GM12892 (cell line): ENCODE measurements at places on chromosomes 11 and 22.

DNA sequence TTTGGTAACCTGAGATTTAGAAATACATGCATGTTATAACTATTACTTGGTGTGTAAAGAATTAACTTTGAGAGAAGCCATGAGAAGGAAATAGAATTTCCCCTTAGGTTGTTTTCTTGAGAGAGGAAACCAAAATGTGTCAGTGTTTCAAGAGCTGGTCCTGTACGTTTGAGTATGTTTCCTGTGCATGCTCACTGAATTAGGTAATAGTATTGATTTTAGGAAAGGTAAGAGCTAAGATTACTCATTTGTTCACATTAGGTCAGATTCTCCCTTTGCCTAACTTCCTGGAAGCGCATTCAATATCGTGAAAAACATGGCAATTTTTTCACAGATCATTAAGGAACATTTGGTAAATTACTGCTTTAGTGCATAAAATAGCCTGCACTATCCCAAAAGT lies 49.3 kb upstream of the RDX start:
- DNase-seq, result no peak

DNA sequence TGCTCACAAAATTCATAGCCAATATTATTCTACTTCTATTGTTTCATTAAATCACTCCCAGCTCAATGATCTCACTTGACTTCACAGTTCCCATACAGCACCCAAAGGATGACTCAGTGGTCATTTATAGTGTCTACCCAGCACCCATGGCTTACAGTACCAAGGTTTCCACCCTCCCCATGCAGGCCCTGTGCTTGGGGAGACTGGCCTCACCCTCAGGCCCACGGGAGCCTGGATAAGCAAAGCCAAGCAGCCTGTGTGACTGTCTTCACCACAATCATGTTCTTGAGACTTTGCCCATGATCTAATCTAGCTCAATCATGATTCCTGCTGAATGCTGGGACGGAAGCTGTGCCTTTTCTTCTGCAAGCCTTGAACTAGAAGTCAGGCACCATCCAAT lies 97.6 kb downstream of the SLC36A4 start:
- no peak for DNase-seq

DNA sequence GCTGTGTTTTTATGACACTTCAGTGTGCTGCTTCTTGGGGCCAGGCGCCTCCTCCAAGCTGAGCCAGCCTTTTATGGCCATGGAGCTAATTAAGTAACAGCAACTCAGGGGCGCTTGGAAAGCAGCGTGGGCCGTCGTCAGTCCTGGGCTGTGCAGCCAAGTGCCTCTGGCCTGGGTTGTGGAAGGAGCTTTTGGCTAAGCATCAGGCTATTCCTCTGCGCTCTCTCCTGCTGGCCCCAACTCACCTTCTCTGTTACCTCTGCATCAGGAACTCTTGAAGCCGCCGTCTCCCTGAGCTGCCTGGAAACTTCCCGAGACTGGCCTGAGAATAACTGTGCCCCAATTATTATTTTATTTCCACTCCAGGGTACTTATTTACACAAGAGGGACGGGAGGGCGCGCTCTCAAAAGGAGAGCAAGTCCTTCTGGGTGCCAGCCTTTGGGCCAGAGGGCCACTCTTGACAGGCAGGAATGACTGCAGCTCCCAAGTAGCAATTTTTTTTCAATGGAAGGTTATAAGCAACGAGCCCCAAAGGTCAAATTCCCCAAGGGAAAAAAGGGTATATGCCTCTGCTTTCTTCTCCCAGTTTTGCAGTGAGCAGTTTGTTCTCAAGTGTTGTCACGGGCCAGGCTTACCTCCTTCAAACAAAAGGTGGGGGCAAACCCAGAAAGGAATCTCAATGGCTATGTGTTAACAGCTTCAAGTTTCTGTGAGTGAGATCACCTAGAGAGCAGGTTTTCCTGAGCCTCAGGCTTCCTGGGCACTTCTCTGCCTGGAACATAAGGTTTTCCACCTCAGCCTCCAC lies 38.5 kb upstream of the NAV2 start:
- DNase-seq, result no peak

GRCh38 chr11:69655479-69656428 lies 14.8 kb downstream of the CCND1 start:
- DNase-seq, result no peak

DNA sequence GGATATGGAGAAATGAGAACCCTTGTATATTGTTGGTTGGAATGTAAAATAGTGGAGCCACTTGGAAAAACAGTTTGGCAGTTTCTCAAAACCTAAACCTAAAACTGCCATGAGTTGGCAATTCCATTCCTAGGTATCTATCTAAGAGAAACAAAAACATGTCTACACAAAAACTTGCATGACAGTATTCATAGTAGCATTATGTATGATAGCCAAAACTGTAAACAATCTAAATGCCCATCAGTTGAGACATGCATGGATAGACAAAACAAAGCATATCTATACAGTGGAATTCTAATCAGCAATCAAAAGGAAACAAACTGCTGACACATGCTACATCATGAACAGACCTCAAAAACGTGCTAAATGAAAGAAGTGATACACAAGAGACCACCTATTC lies 34.9 kb downstream of the TRAF6 start:
- no peak for DNase-seq

GRCh38 chr22:26043031-26043430 lies 126.2 kb upstream of the SEZ6L start:
- DNase-seq, result no peak

- DNase-seq, result no peak
Observed at GRCh38 chr11:124788521-124788920, 11.7 kb downstream of the MSANTD2 start.

DNA sequence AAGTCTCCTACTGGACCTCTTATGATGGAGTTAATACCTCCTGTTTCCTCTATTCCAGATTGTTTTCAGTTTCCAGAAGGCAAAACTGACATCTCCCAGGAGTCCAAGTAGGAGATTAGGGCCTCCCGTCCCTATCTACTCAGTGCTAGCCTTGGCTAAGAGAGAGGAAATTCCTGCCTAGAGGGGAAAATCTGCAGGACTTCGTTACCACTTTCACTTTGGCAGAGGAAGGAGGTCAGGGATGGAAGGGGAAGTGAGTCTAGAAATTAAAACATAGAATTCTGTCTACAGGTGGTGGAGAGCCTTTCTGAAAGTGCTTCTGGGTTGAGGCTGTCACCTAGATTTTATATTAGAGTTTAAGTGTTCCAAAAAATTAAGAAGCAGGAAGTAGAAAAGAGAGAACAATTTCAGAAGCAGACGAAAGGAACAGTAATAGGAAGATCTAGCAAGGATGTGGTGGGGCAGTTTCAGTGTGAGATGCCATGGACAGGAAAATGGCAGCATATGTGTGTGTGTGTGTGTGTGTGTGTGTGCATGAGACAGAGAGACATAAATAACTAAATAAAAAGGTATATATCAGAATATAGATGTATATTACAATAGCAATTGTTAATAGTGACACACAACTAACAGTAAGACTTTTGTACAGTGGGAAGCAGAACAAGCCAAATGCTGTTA lies 2.4 kb upstream of the TRIM68 start:
- DNase-seq, result no peak

- DNase-seq, result no peak
Observed at GRCh38 chr11:57413681-57414080, 13.2 kb downstream of the SLC43A3 start.

- DNase-seq, result no peak
Observed at GRCh38 chr22:25122136-25122764, 77.4 kb upstream of the CRYBB3 start.

- DNase-seq, result no peak
Observed at GRCh38 chr11:19821412-19821875, 108.8 kb downstream of the NAV2 start.

GRCh38 chr22:50604256-50605001 lies 3.8 kb downstream of the MAPK8IP2 start:
- DNase-seq, result no peak

- no peak for DNase-seq
Observed at GRCh38 chr11:81963018-81963417, 770.6 kb downstream of the FAM181B start.

DNA sequence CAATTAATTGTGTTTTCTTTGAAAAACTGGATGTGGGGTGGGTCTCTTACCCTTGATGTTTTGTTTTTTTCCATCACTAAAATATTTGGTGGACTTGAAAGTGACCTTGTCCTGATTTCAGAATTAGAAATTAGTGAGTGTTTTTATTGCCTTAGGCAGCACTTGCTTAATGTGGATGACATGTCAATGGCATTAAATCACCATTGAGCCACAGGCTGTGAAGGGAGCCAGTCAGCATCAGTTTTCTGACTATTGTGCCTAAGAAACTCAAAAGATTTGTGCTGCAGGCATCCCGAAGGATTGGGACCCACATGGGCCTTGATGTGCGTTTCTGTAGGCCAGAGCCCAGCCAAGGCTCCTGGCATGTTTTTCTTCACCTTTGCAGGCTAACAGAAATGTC lies 53.8 kb downstream of the SWAP70 start:
- no peak for DNase-seq

DNA sequence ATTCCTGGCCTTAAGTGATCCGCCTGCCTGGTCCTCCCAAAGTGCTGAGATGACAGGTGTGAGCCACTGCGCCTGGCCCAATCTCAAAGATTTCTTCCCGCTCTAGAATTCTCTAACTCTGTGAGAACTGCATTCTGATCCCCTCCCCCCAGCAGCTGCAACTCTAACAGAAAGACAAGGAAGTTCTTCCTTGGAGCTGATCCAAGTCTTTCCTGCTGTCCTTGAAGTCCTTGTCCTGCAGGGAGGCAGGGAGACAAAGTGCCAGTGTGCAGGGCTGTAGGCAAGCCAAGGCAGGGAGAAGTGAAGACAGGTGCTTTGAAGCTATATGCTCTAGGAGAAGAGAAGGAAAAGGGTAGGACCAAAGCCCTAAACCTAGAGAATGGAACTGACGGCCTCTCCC lies 9.5 kb upstream of the GGA1 start:
- DNase-seq, result no peak

GRCh38 chr22:19663821-19664355 lies 50.4 kb upstream of the SEPTIN5 start:
- DNase-seq, result no peak

GRCh38 chr11:122578171-122578825 lies 77.2 kb upstream of the UBASH3B start:
- no peak for DNase-seq

DNA sequence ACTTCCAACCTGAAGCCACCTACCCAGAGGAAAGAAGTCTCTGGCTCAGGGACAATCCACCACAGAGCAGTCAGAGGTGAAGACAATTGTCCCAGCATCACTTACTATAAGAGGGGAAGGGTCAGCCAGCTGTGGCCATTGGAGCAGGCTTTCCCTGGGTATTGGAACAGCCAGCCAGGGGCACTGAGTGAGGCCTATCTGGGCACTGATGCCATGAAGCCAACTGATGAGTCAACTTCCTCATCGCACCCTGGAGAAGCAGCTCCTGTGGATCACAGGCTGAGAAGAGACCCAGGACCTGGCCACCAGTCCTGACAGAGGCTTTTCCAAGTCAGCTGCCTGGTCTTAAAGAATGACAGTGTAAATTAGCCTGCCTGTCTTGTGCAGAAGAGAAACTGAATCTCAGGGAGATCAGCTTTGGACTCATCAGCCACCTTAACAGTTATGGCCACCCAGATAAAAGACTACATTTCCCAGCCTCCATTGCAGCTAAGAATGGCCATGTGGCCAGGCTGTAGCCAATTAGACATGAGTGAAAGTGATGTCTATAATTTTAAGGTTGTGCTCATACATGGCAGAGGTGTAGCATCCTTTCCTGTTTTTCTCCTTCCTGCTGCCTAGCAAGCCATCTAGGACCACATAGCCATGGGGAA lies 19.0 kb downstream of the CHST1 start:
- DNase-seq, result no peak

DNA sequence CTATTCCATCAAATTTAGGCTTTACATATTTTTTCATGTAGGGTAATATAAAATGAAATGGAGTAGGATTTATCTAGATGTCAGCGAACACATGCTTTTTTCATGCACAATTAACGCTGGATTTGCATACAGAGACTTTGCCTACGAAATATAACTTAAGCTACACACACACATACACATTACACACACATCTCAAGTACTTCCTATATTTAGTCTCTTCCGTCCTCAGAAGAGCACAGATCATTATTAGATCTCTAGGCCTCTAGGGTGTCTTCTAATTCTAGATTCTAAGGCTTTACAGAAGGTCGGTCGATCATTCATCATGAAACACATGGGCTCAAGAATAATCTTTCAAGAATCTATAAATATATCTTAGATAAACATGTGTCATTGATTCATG lies 3.8 kb upstream of the MS4A13 start:
- no peak for DNase-seq

GRCh38 chr22:20624161-20624616 lies 116.8 kb downstream of the MED15 start:
- DNase-seq, result no peak

DNA sequence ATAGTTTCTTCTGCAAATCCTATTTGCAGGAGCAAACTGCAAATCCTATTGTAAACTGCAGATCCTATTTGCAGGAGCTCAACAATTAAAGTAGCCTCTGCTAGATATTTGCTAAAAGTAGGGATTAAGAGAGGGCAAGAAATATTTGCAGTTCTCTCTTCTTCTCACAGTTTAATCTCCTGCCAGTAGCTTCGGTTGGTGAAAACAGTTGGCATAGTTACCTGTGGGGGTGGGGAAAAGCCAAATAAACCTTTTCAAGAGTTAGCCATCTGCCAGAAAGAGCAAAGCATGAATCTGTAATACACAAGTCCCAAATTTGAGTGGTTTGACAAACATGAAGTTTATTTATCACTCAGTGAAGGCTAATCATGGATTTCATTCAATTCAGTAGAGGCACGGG lies 942.5 kb downstream of the JRKL start:
- no peak for DNase-seq

GRCh38 chr11:127376301-127376700 lies 375.7 kb upstream of the KIRREL3 start:
- no peak for DNase-seq

DNA sequence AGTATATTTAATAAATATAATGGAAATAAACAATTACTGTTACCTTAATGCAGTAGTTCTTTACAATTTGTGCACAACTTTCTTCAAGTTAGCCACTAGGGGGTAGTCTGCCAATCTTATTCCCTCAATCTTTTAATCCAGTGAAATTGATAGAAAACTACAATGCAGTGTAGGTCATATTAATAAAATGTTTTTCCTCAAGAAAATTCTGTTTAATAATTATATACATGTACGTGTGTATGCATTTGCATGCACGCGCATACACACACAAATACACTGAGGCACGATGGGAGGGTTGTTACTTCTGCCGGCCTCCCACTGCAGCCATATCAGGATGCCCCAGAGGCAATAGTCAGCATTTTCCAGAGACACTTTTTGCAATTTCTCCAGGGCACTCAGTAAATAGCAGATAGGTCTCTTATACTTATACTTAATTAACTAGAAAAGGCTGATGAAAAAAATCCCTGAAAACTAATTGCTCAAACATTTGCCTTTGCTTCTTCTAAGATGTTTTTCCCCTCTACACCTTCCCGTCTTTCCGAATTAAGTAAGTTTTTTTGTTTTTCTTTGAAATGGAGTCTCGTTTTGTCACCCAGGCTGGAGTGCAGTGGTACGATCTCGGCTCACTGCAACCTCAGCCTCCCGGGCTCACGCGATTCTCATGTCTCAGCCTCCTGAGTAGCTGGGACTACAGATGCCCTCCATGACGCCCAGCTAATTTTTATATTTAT lies 3.1 kb downstream of the GAB2 start:
- DNase-seq, result no peak

DNA sequence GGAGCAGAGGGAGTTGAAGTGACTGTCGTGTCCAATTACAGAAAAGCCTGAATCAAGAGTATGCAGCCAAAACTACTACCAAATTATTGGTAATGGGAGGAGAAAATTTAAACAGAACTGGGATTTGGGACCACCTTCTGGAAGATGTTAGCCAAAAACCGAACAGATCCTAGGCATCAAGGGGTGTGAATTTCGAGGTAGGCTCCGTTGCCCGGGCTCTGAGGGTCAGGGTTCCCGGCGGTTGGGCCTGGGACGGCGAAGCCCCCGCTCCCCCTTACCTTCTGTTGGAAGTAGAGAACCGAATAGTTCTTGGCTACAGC lies 313 bp downstream of the PRCP start:
- no peak for DNase-seq
